Suppressor macrophage (primary cell): ENCODE measurements at places on chromosomes 2 and 18.
A peak's percentile ranks its signal among the peaks of the same experiment; 100 is the strongest.

DNA sequence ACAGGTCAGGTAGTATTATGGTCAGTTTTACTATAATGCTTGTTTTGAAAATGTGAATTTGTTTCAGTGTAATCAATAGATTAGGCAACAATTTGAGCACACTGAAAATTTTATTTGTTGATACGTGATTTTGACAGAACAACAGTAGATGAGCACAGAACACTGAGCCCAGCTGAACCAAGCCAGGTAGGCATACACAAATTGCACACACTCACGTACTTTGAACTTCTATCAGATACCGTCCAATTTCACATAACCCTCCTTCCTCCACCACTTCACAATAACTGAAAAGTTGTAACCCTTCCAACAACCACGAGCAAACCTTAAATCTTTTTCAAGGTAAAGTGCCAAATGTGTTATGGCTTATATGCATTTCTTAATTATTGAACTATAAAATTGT, 229.5 kb upstream of the TMEFF2 start:
- no peak for DNase-seq

DNA sequence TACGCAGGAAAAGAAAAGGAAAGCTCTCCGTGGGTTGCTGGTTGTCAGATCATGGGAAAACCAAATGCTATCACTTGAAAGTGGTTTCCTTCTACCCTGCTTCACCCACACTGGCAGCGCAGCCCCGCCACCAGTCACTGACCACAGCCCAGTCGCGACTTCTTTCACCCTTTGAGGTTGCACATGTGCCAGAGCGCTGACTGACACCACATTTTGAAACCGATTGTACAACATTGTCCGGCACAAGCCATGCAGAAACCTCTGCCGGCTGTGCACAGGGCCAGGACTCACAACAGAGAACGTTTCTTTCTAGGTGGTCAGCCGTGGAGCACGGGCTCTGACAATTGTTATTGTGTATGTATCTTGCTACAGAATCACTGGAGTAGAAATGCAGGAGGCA, 827.2 kb upstream of the POU3F3 start:
- no peak for DNase-seq

- DNase-seq = no peak
Observed at GRCh38 chr2:109707281-109708147, 86.6 kb upstream of the RGPD5 start.

- DNase-seq = no peak
Observed at GRCh38 chr2:176763130-176763529, 449.5 kb upstream of the HNRNPA3 start.

- DNase-seq = no peak
Observed at GRCh38 chr2:81835321-81836000, 1530.9 kb upstream of the LRRTM1 start.

- no peak for DNase-seq
Observed at GRCh38 chr2:8837795-8838140, 355 bp upstream of the KIDINS220 start.

DNA sequence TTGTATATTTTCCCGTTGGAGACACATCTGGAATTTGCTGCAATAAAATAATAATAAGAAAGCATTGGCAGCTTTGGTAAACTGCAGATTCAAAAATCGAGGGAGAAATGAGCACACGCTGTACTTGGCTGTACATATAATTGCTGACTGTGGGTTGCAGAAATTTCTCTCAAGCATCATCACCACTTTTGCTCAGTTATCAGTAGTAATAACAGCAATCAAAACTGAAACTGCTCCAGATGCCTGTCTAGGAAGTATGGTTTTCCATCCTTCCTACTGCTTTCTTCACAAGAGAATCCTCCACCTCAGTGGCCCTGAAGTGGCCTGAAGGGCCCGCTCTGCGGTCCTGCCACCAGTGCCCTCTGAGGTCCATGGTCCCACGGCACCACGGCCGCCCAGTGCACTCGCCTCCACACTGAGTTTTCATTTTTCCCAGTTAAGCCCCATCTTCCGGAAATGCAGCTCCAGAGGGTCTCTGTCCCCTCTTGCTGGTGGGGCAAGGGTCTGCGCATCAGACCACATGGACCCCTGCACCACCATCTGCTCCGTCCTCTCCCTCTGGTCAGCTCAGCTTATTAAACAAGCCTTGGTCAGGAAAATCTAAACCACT, 3.9 kb downstream of the DUSP28 start:
- DNase-seq = no peak

- DNase-seq = no peak
Observed at GRCh38 chr2:181596556-181596955, 60.3 kb downstream of the CERKL start.

DNA sequence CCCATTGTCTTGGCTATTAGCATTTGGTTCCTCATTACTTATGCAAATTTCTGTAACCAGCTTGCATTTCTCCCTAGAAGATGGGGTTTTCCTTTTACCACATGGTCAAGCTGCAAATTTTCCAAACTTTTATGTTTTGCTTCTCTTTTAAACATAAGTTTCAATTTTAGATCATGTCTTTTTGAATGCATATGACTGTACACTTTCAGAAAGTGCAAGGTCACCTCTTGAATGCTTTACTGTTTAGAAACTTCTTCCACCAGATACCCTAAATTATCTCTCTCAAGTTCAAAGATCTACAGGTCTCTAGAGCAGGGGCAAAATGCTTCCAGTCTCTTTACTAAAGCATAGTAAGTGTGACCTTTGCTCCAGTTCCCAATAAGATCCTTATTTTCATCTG, 837.6 kb upstream of the NXPH2 start:
- no peak for DNase-seq

DNA sequence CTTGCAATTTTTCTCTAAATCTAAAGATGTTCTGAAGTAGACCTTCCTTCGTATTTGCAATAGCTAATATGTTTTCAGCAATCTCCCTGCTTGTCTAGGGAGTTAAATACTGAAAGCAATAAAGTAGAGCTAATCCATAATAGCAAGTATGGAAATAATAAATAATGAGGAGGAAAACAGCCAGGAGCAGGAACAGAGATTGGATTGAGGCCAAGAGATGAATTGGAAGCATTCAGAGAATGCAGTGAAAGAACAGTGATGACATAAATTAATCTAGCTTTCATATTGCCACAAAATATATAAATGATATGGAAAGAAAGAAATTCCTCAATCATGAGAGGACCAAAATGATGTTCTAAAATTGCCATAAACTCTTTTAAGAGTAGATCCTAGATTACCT, 679.7 kb downstream of the METTL4 start:
- no peak for DNase-seq

DNA sequence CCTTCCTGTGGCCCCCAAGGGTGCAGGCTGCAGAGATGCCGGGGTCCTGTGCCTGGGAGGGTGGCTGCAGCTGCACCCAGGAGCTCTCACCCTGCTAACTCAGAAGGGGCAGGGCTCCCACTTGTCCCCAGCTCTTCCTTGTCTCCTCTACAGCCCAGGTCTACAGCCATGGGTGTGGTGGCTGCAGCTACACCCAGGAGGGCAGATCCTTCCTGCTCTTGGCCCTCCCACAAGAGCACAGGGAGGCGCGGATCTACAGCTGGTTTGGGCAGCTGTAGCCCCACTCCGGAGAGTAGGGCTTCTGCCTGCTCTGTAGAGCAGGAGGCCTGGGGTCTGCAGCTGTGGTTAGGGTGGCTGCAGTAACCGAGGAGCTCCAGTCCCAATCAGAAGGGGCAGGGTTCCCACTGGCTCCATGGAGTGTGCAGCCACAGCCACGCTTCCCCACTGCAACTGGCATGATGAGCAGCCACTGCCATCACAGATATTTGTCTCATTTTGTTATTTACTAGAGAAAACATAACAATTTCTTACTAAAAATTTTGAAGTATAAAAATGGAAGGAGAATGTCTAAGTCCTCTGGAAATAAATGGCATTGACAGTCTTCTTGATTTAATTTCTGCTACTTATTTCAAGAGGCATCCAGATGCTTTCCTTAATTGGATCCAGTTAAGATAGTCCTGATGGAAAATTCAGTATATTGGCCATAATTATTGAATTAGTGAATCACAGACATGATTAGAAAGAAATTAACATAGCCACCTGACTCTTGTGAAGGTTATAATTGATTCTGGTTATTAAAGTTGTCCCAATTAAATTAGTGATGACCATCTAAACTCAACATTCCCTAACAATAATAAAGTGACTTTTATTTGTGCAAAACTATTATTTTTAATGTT, 233.6 kb downstream of the KCNE4 start:
- no peak for DNase-seq

- DNase-seq = no peak
Observed at GRCh38 chr2:52395912-52396311, 1364.0 kb upstream of the NRXN1 start.

DNA sequence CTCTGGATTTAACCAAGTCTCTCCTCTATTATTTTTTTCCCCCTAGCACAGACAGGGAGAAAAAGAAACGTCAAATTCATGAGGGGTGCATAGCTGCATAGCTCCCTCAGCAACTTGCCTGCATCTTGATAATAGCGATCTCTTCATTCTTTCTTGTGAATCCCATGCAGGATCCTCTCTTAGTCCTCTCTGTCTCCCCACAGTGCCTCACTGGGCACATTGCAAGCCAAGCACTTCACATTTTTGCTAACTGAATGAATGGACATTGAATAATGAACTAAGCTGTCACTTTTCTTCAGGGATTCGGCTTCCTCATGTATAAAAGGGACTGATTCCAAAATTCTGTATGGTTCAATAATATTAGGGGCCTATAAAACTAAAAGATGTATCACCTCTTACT, 2.9 kb upstream of the EPB41L3 start:
- DNase-seq = peak; percentile 68

- no peak for DNase-seq
Observed at GRCh38 chr2:33215299-33215698, 261.1 kb upstream of the RASGRP3 start.

- DNase-seq = no peak
Observed at GRCh38 chr2:125596612-125597011, 1059.3 kb upstream of the GYPC start.

DNA sequence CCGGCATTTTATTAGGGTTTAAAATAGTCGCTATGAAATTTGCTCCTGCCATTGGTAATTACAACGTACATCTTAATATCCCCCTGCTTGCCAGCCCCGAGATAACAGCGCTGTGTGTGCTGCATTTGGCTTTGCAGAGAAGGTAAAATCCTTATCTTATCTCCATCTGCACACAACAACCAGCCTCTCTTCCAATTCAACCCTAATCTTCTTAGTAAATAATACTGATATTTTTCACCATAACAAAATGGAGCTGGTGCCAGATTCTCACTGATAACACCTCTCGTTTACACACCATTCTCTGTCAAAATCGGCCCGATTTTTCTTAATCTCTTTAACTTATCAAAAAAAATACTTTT, 61.4 kb upstream of the SIX3 start:
- no peak for DNase-seq

GRCh38 chr2:58131191-58132011, 84.8 kb downstream of the VRK2 start:
- peak; percentile 30 for DNase-seq

DNA sequence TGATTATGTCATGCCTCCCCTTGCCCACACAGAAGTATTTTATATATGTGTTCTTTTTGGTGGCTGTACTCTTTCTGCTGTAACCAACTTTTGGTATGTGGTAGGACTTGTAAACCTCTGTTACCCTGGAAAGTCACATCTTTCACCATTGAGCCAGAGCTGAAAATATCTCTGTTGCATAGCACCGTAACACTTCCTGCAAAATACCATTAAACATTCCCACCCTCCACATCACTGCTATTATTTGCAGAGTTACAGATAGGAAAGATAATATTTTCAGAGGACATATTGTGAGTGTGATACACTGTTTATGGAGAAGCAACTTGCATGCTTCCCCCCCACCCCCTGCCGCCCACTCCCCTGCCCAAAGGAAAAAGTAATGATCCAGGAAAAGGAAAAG, 44.8 kb downstream of the CAB39 start:
- no peak for DNase-seq

- DNase-seq = no peak
Observed at GRCh38 chr2:126381091-126381490, 274.9 kb upstream of the GYPC start.

DNA sequence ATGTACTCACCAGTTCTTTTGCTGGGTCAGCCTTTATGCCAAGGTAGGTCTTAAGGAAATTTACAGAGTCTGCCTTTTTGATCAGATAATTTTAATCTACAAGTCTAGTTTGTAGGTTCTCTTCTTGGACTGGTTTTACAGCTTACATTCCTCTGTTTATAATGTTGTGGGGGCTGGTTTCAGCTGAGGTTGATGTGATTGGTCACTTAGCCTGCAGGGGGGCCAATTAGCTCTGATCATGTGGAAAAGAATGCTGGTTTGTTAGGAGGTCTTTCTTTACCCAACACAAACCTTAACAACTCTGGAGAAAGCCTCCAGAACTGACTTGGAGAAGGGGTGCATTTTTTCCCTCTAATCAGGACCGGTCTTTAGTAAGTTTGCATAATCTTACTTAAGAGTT, at the start of gene KCNJ13:
Gene KCNJ13, minus strand, starts transcription at position 131 of the 400 bp plus-strand sequence. CDS start 5,203 bp downstream, outside the sequence.
- DNase-seq = no peak

DNA sequence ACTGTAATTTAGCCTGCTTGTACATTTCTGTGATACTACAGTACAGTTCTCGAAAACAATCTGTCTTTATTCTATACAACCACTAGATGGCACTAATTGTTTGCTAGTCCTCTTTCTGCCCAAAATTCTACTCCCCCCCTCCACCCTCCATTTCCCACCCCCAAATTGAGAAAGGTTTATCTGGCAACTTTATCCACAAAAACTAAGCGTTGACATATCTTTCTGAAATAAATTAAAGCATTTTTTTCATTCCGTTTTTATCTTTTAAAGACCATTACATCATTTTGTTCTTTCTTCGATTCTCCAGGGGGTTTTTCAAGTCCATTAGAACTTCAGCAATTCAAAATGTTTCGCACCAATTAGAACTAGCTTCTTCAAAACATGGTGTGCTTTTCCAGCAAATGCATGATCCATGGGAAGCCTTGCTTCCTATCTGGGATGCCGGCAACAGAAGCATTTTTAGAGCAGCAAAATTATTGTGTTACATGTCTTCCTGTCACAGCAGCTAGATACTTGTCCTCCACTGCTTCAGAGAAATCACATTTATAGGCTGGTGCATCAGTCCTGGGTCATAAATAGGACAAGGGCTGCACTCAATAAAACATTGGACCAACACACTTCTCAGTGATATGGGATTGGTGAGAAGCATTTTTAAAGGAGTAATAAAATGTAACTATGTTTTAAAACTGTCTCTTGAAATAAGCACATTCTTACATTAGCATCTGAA, 241.3 kb downstream of the PAX3 start:
- DNase-seq = no peak

- DNase-seq = no peak
Observed at GRCh38 chr2:170005702-170006101, 172.2 kb upstream of the MYO3B start.

DNA sequence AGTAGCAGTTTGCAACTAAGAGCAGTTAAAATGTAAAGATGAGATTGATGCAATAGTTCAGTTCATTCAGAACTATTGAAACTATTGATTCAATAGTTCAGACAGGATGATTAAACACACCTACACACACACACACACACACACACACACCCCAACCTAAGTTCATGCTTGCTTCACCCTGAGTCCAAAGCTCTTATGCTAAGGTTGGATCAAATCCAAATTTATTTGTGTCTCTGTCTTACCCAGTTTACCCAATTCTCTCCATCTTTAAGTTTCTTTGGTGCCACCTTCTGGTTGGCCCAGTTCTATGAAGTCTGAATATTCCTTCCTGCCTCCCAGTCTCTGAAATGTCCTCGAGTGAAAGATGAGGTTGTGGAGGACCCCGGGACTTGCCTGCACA, 5.1 kb downstream of the SERPINB8 start:
- DNase-seq = no peak

- no peak for DNase-seq
Observed at GRCh38 chr2:144190908-144191605, 328.9 kb downstream of the ZEB2 start.
